ENCODE measurements at places on chromosomes 6 and 20.

DNA sequence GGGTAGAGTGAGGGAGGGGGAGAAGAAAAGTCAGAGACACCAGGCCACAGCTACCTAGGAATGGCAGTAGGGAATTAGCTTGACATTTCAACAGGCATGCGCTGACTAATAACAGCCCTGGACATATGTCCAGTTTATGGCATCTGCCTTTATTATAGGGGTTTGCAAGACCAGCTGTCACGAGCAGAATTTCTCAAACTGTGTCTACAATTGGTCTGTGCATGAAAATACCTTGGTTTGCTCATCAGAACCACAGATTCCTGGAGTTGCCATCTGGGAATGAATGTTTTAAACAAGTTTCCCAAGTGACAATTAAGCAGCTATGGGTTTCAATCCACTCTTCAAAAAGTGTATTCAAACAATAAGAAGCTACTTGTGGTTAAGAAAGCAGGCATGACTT, 110.3 kb upstream of the ENPP5 start:
- DNase-seq: no peak

- no peak for DNase-seq
Observed at GRCh38 chr6:10576226-10576625, 55.1 kb downstream of the GCNT2 start.

DNA sequence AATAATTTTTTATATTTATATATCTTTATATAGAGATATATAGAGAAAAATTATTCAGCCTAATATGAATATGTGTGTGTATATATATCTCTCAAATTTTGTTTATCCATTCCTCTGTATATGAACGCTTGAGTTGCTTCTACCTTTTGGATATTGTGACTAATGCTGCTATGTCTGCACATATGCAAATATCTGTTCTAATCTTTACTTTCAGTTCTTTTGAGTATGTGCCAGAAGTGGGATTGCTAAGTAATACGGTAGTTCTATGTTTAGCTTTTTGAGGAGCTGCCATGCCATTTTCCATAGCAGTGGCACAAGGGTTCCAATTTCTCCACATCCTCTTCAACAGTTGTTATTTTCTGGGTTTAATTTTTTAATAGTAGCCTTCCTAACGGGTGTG, 72.8 kb upstream of the CEP85L start:
- no peak for DNase-seq

DNA sequence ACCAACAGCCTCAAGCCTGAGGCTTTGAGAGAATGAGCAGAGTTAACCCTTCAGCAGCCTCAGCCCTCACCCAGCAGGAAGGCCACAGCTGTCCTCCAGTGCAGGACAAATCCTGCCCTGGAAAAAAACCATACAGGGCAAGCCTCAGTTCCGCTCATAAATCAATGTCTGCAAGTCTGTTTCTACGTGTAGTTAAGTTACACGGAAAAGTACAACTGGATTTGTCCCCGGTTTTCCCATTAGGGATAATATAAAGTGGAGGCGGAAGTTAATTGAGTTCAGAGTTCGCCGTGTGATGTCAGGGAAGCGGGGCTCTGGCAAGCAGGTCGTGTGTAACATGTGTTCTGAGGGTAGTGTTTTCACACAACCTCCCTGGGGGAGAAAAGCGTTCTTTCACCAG, 44.2 kb upstream of the EYA2 start:
- DNase-seq: no peak

DNA sequence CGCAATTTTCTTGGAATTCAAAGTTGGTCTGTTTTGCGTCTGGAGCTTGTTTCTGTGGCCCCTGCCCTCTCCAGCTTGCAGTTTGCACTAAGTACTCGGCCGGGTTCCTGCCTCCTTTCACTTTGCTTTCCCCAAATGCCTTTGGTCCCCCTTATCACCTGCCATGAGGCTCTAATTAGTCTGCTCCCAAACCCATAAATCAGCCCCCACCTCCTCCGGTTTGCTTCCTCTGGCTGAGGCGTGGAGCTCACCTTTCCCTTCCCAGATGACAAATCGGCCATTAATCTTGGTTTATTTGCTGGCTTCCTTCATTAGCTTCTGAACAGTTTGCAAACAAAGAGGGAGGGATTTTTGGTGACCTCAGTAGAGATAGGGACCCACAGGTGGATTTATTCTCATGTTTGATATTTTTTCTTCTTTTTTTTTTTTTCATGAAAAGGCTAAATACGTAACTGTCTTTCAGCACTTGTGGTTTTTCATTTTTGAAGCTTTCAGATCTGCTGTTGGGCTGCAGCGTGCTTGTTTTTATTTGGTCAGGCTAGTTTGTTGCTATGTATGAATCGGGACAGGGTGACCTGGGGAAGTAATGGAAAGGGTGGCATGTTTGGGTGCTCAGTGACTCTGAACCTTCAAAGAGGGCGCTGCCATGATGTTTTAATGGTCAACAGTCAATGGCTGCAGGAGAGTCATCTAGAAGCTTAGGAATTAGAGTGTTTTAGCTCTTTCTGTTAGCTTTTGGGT, 121.7 kb upstream of the JAG1 start:
- no peak for DNase-seq

GRCh38 chr6:33944686-33945411, 141.0 kb upstream of the MLN start:
- no peak for DNase-seq

DNA sequence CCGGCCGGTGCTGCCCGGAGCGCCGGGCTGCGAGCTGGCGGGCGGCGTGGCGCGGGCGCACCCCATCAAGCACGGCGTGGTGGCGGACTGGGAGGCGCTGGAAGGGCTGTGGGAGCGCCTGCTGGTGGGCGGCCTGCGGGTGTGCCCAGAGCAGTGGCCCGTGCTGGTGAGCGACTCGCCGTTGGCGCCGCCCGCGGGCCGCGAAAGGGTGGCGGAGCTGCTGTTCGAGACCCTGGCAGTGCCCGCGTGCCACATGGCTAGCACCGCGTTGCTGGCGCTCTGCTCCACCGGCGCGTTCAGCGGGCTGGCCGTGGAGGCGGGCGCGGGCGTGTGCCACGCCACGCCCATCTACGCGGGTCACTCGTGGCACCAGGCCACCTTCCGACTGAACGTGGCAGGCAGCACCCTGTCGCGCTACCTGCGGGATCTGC, 517 bp downstream of the ACTL10 start:
- no peak for DNase-seq

DNA sequence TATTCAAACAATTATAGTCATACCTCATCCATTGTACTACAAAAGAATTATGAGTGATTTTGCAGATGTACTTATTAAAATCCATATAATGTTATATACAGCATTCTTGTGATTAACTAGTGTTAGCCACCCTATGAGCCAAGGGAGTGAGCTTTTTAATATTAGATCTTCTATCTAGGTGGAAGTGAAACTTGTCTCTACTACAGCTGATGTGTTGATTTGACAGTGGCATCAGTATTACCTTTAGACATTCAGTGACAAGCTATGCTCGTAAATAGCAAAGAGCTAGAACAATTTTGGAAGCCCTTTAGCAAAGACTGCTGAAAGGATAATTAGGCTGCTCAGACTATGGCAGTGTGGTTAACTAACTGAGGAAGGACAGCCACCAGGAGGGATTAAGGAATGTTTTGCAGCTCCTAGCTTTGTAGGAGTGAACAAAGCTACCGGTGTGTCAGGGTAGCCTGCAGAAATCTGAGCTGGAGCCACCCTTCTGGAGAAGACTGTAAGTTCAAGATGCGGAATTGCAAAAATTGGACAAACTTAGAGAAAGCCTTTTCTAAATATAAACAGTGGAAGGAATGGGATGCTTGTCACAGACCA, 73.7 kb downstream of the AFG1L start:
- DNase-seq: no peak

DNA sequence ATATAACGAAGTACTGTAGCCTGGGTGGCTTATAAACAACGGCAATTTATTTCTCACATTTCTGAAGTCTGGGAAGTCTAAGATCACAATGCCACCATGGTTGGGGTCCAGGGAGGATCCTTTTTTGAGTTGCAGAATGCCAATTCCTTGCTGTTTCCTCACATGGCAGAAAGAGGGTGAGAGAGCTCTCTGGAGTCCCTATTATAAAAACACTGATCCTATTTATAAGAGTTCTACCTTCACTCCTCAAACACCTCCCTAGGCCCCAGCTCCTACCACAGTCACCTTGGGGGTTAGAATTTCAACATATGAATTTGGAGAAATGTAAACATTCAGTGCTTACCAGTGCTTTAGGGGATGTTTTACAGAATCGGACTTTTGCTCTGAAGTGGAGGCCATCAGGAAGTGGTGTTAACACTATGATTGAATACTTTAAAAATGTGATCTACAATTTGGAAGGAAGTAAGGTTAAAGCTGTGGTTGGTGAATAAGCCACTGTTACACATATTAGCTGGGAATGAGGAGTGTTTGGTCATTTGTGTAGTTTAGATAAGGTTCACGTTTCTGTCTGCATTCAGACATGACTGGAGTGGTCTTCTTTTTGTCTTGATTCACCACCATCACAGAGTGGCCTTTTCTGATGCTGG, 79.9 kb upstream of the SPTLC3 start:
- no peak for DNase-seq

- DNase-seq: no peak
Observed at GRCh38 chr6:157459327-157459726, 78.3 kb downstream of the ZDHHC14 start.

DNA sequence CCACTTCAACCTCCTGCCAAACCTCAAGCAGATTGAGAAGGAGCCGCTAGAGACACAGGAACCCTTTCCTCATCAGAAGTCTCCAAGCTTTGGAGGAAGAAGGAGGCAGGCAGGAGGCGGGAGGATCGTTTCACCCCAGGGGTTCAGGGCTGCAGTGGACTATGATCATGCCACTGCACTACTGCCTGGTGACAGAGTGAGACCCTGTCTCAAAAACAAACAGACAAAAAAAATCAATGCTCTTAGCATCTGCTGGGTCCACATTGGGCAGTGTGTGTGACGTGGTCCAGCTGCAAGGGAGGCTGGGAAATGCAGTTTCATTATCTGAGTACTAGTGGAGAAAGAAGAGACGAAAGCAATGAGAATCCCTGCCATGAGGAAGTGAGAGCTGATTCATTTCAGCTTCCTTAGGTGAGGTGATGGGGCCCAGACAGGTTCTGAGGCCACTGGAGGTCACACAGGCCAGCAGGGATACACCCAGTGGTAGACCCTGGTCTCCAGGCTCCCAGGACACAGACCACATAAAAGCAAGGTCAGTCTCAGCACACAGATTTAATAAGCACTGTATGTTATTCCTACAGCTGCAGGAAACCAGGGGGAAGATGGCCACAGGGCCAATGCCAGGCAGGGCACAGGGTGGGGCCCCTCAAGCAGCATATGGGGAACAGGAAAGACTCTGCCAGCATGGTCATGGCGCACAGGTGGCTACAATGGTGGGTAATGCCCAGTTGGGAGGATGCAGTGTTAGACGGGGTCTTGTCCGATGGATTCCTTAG, 4.3 kb downstream of the GFRA4 start:
- no peak for DNase-seq

DNA sequence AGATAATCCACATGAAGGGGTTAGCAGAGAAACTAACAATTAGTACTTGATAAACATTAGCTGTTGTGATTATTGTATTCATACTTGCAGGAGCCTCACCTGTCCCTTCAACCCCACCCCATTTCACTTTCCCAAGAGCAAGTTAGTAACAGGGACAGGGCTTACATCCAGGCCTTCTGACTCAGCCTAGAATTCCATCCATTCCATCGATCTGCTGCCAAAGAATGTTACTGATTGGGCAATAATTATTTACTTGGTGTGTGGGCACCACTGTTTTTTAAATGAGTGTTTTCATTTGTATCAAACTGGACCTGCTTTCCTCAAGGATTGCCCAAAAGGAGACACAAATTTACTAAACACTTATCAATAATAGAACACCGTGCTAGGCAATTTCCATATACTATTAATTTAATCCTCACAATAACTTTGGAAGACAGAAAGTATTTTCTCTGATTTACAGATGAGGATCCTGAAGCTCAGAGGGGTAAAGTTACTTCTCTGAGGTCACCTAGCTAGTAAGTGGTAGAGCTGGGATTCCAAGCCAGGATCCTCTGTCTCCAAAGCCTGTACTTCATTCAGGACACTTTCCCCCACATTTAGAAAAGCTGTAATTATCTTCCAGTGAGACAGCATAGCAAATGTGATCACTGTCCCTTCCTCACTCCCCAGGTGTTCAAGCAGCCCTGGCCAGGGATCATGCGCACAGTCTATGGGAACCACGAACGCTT, 32.8 kb downstream of the GSS start:
- no peak for DNase-seq

DNA sequence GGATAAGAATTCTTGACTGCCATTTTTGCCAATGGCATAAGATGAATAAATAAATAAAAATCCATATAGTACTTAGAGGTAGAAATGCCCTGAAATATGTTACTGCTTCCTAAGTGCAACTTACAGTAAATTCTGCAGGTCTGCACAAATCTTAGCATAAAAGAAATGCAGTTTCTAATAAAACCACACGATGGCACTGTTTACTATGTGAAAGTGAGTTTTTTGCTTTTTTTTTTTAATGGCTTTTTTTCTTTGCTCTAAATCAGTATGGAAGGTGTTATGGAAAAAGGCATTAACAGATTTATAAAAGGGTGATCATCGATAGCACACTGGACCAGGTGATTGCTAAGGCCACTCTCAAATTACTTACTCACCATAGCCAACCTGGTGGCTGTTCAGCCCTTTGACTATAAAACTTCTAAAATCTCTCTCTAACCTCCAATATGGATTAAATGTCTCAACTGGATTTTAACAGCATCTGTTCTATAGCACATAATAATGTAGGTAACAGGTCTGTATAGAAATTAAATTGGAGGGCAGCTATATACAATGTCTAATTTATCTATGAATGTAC, 45.8 kb downstream of the AHI1 start:
- DNase-seq: no peak

DNA sequence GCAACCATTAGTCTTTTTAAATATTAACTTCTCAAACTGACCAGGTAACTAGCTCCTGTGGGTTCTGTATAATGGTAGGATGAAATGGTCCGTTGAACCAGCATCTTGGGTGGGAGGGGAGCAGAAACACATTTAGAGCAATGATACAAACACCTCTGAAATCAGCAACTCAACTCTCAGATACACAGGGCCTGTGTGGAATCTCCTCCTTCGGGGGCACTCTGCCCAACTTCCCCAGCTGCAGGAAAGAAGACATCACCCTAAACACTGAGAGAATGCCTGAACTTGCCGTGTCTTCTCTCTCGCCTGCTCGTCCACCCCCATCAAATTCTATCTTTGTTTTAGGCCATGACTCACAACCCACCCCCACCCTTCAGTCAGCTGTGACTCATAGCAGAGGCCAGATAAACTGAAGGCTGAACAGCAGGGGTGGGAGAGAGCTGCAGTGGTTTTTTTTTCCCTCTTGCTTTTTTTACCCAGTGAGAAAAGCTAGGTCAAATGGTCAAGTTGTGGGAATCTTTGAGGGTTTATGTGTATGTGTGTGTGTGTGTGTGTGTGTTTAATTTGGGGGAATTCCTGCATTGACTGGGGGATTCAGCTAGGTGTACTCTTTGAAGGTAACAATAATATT, 593.4 kb upstream of the JAG1 start:
- no peak for DNase-seq

All from GDM1 (cell line).